ENCODE measurements at places on chromosomes 3 and 15.

GRCh38 chr3:178810181-178810580 lies 261.4 kb downstream of the ZMAT3 start:
- no peak for DNase-seq

DNA sequence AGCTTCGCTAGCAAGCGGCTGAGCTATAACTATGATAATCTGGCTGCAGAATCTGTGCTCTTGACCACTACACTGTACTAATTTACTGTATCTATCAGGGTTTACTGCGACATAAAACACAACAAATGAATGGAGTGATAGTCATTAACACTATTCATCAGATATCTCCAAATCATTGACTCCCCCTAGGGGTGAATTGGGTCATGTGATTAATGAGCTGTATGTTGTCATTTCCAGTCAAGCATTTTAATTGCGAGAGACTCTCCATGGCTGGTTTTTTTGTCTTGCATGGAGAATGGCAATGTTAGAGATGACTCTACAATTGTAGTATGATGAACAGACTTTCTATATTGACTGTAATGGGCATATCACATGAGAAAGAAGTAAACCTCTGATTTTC lies 10.5 kb upstream of the TM4SF18 start:
- no peak for DNase-seq

DNA sequence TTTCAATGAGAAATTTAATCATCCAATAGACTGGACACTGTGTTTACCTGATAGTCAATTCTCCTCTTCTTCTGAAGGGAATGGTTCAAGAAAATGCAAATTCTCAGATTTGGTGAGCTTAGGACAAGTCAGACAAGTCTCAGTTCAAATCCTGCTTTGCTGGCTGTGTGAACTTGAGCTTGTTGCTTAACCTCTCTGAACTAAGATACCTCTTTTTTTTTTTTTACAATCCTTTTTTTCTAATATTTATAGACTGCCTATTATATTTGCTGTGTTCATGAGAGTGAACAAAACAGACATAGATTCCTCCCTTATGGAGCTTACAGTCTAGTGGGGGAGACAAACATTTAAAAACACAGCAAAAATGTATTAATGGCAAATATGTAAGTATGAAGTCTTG lies 8.2 kb upstream of the SLC28A1 start:
- DNase-seq, result no peak

- no peak for DNase-seq
These were observed 317.4 kb upstream of the RARB start for GRCh38 chr3:25110642-25111041.
